ENCODE measurements at places on chromosomes 2 and 18.

DNA sequence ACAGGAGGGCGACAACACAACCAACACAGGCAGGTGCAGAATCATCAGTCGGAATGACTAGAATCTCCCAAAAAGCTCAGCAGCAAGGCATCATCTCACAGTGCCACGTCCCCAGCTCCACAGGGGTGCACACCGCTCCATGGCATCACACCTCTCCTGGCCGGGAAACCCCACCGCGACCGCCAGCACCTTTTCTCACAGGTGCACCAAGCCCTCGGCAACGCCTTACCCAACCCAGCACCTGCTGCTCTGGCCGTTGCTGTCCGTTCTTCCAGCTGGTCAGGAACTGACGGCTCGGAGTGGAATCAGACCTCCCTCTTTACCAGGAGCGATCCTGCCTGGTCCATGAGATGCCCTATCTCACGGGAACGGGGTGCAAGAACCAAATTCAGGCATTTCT, 61.3 kb downstream of the ZNF516 start:
- DNase-seq, result no peak

GRCh38 chr2:165205865-165206264, 2.0 kb upstream of the SCN3A start:
- no peak for DNase-seq

- no peak for DNase-seq
These were observed 99.5 kb downstream of the SLC4A3 start for GRCh38 chr2:219726916-219727315.

- no peak for DNase-seq
These were observed 1232.6 kb upstream of the NRXN1 start for GRCh38 chr2:52264488-52264887.

GRCh38 chr2:240300261-240300821, 135.1 kb upstream of the GPC1 start:
- DNase-seq, result no peak

DNA sequence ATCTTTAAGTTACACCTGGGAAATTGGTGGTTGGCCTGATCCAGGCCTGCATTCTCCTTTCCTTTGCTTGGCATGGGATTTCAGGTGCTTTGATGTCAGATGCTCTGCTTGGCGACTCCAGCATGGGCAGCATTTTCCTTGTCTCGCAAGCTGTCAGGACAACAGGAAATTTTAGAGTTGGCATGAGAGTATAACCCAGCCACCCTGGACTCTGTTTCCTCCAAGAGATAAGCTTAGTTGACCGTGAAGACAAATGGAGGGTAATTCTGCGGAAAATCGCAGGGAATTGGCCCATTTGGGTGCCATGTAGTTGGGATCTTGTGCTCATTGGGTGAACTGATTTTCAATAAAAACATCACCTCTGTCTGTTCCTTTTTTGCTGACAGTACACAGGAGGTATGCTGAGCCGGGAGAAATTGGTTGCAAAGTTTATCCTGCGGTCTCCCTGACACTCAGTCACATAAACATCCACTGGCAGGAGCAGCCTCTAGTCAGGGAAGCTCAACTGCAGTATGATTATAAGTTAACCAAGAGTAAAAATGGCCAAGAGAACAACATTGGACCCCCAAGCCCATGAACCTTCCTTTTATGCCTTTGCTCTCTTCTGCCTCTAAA, 409.9 kb downstream of the SETBP1 start:
- no peak for DNase-seq

GRCh38 chr2:161041356-161041755, 118.9 kb upstream of the TANK start:
- DNase-seq, result no peak

DNA sequence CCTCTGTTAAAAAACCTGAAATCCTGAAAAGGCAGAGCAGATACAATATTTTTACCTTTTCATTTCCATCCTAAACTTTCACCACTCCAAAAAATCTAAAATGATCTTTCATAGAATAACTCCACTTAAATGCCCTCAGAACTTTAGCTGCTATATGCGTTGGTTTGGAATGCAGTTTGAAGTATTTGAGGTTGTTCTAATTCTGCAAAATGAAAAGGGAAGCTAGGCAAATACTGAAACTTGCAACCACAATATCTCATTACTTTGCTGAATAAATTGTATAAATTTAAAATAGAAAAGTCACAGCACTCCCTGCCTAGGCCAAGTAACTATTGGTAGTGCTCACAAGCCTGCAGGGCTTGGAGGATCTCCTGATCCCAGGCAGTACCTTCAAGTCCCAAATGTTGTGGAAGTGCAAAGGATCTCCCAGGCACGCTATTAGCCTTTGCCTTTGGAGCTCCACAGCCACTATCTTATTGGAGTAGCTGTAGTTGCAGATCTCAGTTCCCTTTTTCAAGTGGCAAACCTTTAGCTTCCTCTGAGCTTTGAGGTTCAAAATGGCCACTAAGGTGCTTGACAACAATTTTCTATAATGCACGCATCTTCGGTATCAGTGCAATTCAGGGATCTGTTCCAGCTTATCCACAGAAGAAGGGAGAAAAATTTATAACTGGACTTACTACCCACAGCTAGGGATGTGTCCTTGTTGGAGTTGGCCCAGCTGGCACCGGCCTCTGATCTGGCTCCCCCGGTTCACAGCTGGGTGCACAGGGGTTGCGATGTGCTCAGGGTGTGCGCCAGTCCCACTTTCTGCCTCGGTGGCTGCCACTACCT, 43.4 kb upstream of the ANKRD62 start:
- no peak for DNase-seq

GRCh38 chr18:10304853-10305252, 149.6 kb upstream of the APCDD1 start:
- peak; percentile 38 for DNase-seq

- no peak for DNase-seq
These were observed 4.3 kb downstream of the COL3A1 start for GRCh38 chr2:188978291-188979081.

DNA sequence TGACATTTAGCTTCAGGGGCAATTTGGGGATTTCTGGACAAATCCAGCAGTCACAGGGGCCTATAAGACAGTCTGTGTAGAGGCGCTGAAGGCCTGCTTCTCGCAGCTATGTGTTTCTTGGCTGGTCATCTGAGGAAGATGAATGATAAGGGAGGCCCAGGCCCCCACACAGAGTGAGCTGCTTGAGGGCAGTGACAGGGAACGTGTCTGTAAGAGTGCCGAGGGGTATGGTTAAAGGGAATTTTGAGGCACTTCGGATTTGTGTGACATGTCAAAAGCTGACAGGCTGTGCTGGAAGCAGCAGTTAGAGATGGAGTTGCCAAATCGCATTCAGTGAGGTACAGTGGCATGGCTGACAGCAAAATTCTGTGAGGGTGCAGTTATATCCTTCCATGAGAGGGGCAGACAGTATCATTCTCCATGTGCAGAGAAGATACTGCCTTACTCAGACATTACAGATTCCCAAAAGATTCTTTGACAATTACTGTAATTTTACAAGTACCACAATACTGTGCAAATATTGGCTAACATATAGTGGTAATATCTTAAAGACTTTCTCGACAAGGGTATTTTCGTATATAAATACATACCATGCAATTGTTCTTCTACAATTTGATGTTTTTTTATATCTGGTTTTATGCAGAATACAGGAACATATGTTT, 74.0 kb downstream of the CERS6 start:
- DNase-seq, result no peak

- no peak for DNase-seq
These were observed 47.9 kb downstream of the SH3RF3 start for GRCh38 chr2:109176928-109177327.

DNA sequence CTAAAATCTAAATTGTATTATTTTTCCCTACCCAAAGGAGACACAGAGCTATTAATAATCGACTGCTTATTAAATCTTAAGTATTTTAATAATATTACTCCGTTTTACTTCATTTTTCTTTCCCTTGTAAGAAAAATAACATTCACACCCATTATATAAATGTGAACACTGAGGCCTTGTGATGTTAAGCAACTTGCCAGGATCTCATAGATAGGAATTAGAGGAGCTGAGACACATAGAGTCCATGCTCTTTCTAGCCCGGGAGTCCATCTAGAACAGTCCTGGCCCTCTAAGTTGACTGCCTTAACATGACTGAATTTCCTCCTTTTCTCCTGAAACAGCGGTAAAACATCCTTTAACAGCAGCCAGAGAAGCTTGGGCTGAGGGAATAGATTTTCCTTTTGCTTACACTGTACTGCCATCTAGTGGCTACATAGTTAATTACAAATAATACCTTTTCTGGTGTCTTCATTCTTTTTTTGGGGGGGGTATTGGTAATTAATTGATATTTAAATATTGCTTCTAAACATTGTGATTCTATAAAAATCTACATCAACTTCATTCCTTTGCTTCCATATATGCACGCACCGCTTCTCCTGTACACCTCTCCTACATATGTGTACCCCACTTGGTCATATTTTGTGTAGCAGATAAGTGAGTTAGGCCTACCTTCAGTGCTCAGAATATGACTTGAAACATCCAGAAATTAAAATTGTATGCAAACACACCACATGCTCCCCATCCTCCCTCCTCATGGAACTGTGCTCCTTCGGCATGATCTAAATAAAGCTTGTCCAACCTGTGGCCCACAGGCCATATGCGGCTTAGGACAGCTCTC, 125.8 kb upstream of the HNMT start:
- no peak for DNase-seq

DNA sequence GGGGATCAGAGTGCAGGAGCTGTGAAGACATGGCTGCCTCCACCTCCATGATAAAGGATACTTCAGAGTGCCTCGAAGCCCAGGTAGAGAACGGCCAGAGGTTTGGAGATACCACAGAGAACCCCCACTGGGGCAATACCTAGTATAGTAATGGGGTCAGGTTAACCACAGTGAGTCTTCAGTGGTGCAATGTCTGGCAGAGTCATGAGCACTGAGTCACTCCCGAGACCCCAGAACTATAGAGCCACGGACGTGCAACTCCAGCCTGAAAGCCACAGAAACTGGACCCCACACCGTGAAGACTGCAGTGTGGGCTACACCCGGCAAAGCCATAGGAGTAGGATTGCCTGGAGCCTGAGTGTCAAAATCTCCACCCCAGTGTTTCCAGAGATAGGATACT, 746.6 kb downstream of the CBLN2 start:
- DNase-seq, result no peak

DNA sequence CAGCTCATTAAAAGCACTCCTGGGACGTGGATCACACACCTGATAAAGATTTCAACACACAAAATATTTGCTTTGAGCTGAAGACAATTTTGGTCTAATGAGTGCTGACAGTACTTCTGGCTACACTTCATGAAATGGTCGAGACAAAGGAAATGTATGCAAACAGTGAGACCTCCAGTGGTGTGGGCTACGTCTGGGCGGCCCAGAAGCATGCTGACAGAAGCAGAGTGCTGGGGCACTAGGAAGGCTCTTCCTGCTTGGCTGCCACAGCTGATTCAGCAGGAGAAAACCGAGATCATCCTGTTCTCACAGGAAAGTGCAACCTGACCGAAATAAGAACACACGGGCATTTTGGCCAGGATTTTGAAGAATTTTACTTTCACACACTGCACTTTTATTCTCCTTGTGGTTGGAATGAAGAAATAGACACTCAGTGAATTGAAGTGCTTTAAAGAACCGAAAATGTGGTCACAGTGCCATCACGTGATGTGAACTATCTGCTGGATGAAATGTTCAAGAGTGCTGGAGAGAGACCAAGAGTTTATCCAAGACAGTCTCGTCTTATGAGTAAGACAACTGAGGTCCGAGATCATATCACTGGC, 149.5 kb downstream of the CCBE1 start:
- DNase-seq, result peak; percentile 12

GRCh38 chr2:84908948-84909713, 3.7 kb downstream of the TMSB10 start:
- no peak for DNase-seq

DNA sequence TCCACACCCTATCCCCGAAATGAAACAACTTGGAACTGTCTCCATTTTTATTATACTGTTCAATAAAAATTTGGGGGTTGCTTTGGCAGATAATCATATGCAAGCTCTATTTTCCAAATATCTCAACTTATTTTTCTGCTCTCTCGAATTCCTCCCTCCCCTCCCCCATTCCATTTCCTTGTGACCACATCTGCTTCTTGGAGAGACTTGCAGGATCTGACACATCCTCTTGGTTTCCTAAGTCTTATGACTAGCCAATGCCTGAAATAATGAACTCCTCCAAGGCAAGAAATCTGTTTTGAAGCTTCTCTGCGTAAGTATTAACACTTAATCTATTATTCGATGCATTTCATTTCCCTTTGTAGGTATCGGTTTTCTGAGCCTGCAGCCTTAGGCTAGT, 16.1 kb downstream of the TGIF1 start:
- no peak for DNase-seq

GRCh38 chr2:160977854-160978253, 182.4 kb upstream of the TANK start:
- no peak for DNase-seq

DNA sequence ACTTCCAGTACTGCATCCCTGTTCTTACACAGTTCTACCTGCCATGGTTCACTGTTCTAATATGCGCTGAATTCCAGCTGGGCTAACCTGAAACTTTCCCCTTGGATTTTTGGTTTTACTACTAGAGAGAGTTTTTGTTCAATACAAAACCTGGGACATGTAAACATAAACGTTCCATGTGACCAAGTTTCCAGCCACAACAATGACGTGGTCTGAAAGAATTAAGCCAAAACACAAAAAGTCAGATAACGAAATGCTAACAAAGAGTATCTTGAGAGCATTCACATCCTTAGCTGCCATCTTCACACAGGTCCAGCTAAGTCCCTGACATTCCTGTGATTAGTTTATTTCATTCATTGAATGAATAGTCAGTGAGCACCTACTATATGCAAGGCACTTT, 467.0 kb upstream of the PKDCC start:
- DNase-seq, result no peak

GRCh38 chr2:125169022-125169763, 1144.1 kb downstream of the CNTNAP5 start:
- no peak for DNase-seq

- no peak for DNase-seq
These were observed 15.2 kb upstream of the SLC8A1 start for GRCh38 chr2:40466935-40467572.

- DNase-seq, result no peak
These were observed 231.3 kb upstream of the TANK start for GRCh38 chr2:160928854-160929301.

- peak; percentile 23 for DNase-seq
These were observed 63.9 kb downstream of the ALPK2 start for GRCh38 chr18:58565021-58565420.
